NCI-H2107 (cell line): ENCODE measurements at places on chromosomes 2 and 18.

DNA sequence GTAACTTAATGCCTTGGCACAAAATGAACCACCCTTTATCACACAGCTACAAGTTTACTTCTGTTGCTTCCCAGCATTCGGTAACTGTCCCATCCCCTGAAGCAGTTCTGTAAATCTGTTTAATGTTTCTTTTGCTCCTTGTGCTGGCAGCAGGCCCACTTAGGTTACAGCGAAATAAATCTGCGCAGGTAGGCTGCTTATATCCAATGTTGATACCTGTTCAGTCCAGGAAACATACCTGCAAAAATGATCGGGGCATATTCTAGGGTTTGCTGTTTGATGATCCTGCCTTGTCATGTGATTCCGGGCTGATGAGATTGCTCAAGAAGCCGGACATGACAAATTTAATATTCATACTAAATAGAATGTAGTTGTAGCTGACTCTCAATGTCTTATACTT is 23.3 kb downstream of the PELI1 start:
- DNase-seq = no peak

DNA sequence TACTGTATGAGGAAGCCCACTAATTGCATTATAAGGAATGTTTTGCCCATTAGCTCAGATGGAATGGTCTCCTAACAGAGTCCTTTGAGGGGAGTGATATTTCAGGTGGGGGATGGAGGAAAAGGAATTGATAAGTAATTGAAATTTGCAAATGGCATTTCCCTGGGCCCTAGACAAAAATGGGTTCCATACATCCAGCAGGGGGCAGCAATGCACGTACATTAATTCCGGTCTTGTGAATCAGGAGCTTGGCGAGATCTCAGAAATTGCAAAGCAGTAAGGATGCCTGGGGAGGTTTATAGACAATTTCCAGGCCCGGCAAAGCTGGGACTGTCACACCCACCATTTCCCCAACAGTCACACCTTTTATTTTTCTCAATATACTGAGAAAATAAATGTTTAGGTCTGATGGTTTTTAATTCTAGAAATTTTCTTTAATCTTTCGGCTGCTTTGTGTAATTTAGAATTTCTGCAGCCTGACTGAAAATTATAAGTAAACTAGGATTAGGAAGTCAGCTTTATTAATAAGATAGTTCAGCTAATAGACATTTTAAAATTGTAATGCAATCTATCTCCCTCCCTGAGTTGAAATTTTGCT is 122.8 kb downstream of the LYPD1 start:
- DNase-seq = peak; percentile 64

DNA sequence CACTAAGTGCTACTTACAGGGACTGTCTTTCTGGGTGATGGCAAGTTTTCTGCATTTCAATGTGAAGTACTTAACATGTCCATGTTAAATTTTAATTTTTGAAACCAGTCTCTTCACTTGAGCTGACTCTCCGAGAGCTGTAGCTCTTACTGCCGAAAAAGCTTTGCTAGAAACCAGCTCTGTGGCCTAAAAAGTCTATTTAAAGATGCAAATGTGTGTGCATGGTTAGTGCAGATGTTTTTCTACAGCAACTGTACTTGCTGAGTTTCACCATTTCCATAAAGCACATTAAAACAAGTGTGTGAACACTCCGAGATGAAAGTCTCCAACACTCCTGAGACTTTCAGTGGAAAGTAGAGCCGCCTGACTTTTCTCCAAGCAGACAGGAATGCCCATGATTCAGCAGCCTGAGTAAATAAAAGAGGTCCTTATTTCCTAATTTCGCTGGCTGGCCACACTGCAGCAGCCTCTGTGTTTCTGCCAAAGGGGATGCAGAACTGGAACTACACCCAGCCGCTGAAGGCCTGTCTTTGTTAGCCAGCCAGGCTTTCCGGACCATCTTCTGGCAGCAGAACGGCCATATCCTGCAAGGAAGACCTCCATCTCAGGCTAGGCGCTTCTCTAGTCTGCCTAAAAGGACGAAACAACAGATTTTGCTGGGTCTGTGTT is 121.2 kb downstream of the ZNF521 start:
- no peak for DNase-seq

- DNase-seq = no peak
Measured at GRCh38 chr2:25127646-25128045, 40.7 kb downstream of the POMC start.

DNA sequence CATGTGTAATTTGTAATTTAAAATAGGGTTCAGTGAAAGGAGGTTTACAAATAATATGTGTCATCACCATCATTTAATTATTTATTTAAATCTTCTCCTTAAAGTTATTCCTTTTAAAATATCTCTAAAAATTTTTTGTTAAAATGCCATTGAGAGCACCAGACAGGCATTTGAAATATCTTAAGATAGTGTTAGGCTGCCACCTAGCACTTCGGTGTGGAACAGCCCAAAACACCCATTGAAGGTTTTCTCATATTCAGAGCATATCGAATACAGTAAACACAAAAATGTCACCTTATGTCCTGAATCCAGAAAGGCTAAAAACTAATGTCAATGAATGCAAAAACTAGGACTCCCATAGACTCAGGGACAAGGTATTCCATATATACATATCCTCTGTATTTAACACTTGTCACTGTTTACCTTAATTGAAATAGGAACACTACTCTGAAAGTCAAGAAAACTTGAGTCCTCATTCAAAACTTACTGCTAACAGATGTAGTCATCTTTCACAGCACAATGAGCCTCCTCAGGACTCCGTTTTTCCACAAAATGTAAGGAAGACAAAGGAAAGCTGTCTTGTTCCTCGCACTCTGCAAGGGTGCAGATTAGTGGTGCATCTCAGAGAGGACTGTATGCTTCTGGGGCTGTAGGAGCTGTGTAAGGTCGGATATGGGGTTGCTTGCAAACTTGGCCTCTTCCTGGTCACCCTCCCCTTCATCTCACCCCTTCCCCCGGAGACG is 329.5 kb downstream of the PAX3 start:
- peak; percentile 21 for DNase-seq

GRCh38 chr2:225821351-225821750 is 421.8 kb downstream of the NYAP2 start:
- no peak for DNase-seq

GRCh38 chr2:85269959-85270358 is 57.8 kb downstream of the TGOLN2 start:
- DNase-seq = no peak

DNA sequence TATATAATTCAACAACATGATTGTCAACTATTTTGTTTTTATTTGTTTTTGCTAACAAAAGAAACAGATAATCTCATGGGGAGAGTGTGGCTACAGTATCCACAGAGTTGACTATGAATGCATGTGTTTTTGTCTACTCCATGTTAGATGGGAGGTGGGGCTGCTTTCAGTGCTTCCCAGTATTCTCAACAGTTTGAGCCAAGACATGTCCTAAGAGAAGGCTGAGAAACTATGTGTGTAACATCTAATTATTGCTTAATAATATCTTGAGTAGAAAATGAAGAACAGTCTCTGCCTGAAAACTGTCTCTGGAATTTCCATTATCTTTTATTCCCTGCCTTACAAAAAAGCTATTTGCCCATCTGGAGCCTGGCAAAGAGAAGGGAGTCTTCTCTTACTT is 178.8 kb upstream of the MMADHC start:
- no peak for DNase-seq
